ENCODE measurements at places on chromosomes 7 and 10.

GRCh38 chr7:155166673-155167370 is 96.7 kb downstream of the HTR5A start:
- no peak for DNase-seq

GRCh38 chr10:27986821-27987220 is 12.1 kb downstream of the ODAD2 start:
- no peak for DNase-seq

- DNase-seq = no peak
These were observed 204.3 kb downstream of the MBL2 start for GRCh38 chr10:52568309-52568708.

DNA sequence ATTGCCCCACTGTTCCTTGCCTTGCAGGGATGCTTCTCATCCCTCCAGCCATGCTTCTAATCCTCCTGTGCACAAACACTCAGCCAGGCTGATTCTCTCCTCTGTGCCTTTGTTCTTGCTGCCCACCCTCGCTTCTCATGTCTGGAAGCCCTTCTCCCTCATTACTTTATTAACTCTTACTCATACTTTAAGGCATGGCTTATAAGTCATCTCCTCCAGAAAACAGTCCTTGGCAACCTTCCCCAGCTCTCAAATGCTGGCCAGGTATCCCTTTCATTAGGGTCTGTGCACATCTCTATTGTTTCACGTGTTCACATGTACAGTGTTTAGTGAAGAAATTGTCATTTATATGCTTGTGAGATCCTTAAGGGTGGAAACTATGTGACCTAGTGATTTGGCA is 62.9 kb downstream of the ITGB8 start:
- DNase-seq = no peak

GRCh38 chr7:51255536-51256208 is 60.9 kb downstream of the COBL start:
- no peak for DNase-seq
